ENCODE measurements at places on chromosomes 12 and 14.

DNA sequence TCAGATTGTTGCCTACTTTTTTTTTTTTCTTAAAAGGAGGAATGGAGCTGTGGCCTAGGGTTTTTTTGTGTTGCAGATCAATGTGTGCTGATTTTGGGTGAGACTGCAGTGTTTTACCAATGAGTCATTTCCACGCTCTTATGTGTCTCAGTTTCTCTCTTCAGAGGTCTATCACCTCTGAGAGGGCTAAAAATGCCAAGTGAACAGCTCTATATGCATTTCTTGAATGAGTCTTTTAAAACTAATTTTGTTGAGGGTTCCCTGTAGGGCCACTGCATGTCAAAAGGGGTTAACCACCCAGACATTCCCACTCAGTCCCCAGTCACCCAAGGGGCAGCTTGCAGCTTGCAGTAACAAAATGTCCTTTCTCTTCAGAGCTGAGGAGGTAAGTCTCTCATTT, 24.3 kb upstream of the GLIPR1L2 start:
- no peak for DNase-seq

- no peak for DNase-seq
Observed at GRCh38 chr12:113067987-113068935, 11.7 kb downstream of the DTX1 start.

- DNase-seq = no peak
Observed at GRCh38 chr12:7060353-7060954, at the start of gene C1S. Gene C1S, plus strand, starts transcription at chr12:7060718. Its CDS starts 1,195 bp downstream, at chr12:7061913.

GRCh38 chr14:58920230-58920629, 268.2 kb upstream of the DAAM1 start:
- DNase-seq = no peak

GRCh38 chr12:80714846-80715245, 1.9 kb upstream of the MYF5 start:
- DNase-seq = no peak

DNA sequence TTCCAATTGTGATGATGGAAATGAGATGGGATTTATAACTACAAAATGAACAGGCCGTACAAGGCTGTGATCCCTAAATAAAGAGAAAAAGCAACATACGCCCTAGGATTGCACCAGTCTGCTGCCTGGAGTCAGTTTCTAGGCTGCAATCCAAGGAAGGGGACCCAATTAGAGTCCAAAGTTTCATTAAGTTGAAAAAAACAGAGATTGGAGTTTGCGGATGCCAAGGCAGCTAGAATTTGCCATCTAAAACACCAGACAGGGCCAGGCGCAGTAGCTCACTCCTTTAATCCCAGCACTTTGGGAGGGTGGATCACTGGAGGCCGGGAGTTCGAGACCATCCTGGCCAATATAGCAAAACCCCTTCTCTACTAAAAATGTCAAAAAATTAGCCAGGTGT, 661.0 kb downstream of the RPS29 start:
- DNase-seq = no peak

- no peak for DNase-seq
Observed at GRCh38 chr14:72754949-72755348, 139.0 kb downstream of the DPF3 start.

GRCh38 chr12:123077298-123078119, 73.4 kb downstream of the PITPNM2 start:
- no peak for DNase-seq

DNA sequence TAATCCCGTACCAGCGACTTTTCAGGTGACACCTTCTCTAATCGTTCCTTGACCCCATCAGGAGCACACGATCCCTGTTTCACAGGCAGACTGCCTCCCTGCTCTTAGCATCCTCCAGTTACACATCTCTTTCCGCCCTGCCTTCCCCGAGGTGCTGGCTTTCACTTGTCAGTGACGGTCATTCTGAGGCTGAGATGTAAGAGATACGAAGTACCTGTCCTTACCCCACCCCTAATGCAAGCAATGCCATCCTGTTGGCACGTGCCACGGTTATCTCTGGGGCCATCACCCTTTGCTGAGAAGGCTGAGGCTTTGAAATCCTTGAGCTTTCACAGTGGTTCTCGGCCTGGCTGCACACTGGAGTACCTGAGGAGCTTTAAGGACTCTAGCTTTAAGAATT, 24.4 kb downstream of the B4GALNT3 start:
- no peak for DNase-seq

- no peak for DNase-seq
Observed at GRCh38 chr14:81137316-81137715, 83.4 kb downstream of the GTF2A1 start.

GRCh38 chr12:116280595-116281290, 3.2 kb upstream of the MED13L start:
- DNase-seq = peak; percentile 27

DNA sequence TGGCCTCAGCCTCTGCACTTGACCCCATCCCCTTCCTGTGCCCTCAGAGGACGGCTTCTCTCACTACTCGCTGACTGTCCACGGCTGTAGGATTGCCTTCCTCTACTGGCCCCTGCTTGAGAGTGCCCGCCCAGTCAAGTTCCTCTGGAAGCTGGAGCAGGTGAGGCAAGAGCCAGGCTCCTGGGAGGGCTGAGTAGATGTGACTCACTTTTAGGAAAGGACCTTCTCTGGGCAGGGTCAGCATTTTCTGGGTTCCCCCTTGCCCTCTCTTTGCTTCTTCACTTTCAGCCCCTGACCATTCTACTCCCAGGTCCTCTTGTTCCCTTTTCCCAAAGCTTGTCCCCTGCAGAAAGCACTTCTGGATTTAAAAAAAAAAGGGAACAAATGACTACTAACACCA, 7.7 kb downstream of the CLSTN3 start:
- no peak for DNase-seq

DNA sequence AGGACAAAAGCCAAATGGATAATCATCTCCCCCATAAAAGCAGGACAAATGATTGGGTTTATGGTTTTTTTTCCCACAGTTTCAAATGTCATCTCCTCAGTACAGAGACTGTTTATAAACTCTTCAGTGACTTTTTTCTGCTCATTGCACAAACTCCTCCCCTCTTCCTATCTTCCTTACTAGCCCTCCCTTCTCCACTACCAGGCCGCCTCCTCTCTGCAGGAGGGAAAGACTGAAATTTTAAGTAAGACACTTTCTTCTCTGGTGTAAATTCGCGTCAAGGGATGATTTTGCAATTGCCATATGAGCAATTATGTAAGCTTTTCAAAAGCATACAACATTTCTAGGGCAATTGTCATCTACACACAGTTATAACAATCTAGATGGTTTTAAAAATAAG, 37.0 kb downstream of the BTG1 start:
- no peak for DNase-seq

GRCh38 chr12:92866418-92866817, 62.7 kb downstream of the EEA1 start:
- no peak for DNase-seq

DNA sequence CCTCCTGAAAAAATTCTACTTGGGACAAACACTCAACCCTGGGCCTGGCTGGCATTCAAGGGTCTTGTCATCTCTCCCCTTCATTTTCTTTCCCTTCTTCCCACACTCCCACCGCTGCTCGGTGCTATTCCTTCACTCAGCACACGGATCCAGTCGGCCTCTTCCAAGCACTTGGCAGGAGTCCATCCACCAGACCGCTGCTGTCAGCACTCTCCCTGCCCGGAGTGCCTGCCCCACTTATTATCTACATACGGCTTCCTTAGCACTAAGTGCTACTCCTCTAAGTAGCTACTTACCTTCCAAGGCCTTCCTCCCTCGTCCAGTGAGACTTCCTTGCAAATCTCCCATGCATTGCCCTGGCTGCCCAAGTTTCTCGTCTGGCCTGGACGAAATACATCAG, 29.8 kb downstream of the CALM1 start:
- DNase-seq = peak; percentile 13

- DNase-seq = no peak
Observed at GRCh38 chr14:100591453-100592371, 4.5 kb upstream of the BEGAIN start.

DNA sequence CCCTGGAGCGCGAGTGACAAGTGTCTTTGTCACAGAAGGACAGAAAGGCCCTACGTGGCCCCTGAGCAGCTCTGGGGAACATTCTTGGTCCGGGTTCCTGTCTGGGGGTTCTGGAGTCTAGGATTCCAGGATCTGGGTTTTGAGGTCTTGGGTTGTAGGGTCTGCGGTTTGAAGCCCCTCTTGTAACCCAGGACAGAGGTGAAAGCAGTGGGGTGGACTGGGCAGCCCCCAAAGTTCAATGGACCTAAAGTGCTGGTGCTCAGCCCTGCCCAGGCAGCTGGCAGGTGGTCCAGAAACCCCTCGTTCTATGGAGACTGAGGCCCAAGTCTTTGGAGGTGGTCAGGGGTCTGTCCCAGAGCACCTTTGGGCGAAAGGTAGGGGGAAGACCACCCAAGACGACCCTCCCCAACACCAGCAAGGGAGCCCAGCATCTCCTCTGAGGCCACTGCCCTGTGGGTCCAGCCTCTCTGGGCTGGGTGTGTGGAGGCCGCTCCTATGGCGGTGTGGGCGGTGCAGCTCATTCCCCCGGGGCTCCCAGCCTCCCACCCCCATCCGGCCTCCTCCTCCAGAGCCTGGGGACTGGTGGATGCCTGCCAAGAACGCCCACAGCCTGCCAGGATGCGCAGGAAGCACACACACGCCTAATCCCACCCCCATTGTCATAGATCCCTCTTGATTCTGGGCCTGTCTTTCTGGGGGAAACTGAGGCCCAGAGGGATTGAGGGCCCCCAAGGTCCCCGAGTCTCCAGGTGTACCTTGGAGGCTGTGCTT, 30.2 kb upstream of the ANKRD9 start:
- no peak for DNase-seq

DNA sequence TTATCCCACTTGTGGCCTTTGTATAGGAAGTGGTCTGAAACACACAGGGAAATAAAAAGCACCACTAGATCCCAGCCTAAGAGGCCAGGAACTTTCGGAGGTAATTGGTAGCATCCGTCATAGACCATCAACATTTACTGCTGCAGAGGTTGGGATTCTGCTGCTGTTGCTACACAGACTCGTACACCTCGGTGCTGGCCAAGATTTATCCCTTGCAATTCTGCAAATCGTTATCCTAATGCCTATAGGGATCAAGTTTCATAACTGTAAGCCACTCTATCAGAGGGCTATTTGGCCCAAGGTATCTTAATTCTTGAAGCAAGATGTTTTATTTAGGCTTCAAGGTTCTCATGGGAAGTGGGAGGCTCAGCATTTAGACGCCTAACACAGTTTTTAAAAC, 913.6 kb downstream of the GALC start:
- no peak for DNase-seq

- DNase-seq = no peak
Observed at GRCh38 chr12:90987520-90987919, 17.3 kb downstream of the EPYC start.

DNA sequence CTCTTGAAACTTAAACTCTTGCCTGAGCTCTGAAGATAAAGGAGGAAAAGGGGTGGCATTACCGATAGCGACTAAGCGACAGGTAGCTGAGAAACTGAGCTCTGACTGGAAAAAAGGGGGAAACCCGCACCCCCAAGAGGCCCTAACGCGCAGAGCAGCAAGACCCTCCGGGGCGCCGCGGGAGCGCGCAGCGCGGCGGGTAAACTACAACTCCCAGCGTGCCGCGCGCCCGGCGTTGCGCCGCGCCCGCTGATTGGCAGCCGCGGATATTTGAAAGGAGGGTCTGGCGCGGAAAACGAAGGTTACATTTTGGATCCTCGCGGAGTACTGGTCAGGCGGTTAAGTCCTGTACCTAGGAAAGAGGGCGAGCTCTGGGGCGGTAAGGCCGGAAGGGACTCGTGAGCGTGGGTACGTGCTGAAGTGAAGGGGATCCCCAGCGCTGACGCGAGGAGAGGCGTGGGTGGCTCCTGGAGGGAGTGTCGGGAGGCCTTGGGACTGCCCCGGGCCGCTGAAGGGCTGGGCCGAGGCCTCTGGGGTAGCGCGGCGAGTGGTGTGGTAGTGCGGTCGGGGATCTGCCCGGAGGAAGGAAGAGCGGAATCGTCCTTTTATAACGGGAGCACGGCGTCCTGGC, at the start of gene ESPL1:
TSS of gene ESPL1 (plus strand) at position 301 of the 631 bp plus-strand sequence. CDS start 468 bp downstream, outside the sequence.
- DNase-seq = no peak

- DNase-seq = no peak
Observed at GRCh38 chr12:79020106-79020505, 155.5 kb downstream of the SYT1 start.

DNA sequence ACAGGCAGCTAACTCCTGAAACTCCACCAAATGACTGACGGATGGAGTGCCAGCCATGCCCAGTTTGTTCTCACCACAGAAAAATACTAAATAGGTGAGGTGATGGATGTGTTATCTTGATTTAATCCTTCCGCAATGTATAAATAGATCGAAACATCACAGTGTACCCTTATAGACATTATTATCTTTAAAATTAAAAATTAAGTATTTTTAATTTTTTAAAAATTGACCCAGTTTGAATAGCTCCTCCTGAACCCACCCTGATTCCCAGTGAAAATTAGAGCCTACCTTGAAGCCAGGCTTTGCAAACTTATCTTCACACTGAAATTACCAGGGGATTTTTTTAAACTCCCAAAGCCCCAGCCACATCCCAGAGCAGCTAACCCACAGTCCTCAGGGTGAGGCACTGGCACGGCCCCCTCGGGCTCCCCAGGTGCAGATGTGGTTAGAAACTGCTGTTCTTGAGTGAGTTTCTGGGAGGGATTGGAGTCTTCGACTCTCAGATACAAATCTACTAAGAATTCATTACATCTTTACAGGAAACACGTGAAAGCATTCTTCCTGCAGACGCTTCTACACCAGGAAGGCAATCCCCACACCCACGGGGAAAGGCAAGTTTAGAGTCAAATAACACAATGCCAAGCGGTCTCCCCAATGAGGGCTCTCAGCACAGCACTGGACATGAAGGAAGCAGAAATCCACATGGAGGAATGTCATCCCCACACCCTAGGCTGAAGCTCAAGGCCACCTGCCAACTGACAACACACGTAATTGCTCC, 126.4 kb downstream of the RIMBP2 start:
- no peak for DNase-seq

- DNase-seq = no peak
Observed at GRCh38 chr14:95314609-95315008, 5.1 kb downstream of the CLMN start.

GRCh38 chr12:25740617-25741016, 187.5 kb upstream of the LMNTD1 start:
- DNase-seq = no peak

DNA sequence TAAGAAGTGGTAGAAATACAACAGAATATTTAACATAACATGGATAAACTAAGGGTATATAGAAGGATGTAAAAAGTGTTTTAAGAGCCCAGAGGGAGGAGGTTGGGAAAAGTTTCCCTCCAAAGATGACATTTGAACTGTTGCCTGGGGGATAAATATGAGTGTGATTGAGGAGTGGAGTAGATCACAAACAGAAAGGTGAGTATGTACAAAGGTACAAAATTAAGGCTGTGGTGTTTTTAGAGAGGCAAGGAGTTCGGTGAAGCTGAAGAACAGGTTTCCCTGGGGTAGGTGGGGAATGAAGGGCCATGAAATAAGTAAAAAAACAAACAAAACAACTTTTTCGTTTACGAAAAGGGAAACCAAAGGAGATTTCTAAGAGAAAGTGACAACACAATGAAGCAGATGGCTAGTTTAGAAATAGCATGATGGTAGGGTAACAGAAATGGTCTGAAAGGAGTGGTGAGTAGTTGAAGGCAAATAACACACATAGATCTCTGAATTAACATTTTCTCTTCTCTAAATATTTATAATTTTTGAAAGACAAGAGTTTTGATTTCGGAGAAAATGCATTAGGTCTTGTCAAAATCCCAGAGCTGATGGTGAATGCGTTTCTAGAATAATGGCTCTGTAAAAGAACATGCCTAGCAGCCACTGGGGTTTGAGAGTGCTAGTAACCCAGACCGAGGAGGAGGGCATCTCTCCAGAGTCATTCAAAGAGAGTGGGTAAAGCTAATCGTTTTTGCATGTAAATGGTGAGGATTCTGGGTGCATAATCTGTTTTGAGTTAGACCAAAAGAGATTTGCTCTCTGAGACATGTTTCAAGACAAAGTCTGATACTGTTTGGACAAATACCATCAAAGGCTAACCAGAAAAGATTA, 240.4 kb upstream of the DCN start:
- no peak for DNase-seq

Measured in NCI-H2029 treated with DMSO at 0.1 percent for 48 hours (cell line).